Activated T-cell treated with anti-CD3 and anti-CD28 coated beads for 48 hours (primary cell): ENCODE measurements at places on chromosomes 2 and 18.

DNA sequence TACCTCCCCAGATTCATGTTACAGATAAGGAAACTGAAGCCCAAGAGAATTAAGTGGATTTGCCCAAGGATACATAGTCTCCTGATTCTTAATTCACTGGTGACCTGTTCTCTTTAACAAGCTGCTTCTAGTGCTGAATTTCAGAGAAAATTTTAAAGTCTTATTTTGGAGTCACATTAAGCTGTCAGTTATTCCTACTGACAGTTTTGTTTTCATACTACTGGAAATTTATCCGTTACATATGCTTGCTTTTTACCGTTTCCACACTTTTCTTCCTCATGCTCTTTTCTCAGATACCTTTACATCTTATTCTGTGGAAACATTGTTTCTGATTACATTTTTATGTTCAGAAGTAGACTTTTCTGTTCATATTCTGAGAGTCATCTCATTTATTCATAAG lies 1.3 kb downstream of the MOB4 start:
- no peak for DNase-seq

- DNase-seq: no peak
Observed at GRCh38 chr2:145563741-145564615, 1044.1 kb upstream of the ZEB2 start.

DNA sequence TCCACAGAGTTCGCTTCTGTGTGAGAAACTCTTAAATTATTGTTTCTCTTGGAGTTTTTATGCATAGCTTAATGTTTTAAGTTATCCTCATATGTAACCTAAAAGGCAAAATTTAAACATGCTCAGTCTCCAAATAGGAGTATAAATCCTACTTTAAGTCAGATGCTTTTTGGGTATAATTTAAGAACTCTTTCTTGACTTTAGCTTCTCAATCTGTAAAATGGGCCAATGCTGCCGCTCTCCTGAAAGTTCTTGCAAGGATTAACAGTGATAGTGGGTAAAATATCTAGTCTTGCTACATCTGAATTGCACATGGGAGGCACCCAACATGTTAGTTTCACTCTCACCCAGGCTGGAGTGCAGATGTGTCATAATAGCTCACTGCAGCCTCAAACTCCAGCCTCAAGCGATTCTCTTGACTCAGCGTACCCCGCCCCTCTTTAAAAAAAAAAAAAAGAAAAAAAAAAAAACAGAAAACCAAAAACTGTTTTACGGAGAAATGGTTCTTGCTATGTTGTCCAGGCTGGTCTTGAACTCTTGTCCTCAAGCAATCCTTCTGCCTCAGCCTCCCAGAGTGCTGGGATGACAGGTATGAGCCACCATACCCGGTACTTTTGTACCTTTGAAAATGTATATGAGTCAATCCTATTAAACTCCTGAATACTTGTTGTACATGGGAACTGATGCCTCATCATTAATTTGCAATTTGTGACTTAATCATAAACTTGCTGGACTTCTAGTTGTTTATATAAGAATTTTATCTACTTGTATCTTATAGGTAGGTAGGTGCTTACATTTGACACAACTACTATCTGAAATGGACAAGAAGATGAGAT lies 1.8 kb downstream of the FBXO48 start:
- peak; percentile 30 for DNase-seq

GRCh38 chr2:83191316-83191715 lies 1267.8 kb downstream of the SUCLG1 start:
- no peak for DNase-seq

DNA sequence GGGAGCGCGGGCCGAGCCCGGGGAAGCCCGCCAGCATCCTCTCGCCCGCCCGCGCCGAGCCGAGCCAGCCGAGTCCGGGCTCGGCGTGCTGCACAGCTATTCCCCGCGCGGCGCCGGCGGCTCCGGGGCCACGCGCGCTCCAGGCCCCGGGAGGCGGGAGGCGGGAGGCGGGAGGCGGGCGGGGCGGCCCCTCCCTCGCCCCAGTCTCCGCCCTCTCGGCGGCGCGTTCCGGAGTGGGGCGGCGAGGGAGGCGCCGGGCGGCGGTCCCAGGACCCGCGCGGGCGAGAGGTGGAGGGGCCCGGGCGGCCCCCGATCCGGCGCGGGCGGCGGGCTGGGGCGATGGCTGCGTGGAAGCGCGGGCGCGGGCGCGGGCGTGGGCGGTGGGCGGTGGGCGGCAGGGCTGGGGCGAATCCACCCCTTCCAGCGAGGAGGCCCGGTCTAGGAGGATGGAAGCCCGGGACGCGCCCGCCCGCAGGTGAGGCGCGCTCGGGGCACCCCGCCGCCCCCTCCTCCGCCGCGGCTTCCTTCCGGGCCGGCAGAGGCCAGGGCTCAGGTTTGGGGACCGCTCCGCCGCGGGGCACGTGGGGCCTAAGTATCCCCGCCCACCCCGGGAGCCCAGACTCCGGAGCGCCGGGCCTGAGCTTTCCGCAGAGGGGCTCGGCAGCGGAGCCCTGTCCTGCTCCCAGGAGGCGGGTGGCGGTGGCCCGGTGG lies at the start of gene ADCY3:
Gene ADCY3 (minus strand): TSS at position 140 of the 711 bp plus-strand sequence. CDS start 1,250 bp downstream, outside the sequence.
- peak; percentile 72 for DNase-seq

DNA sequence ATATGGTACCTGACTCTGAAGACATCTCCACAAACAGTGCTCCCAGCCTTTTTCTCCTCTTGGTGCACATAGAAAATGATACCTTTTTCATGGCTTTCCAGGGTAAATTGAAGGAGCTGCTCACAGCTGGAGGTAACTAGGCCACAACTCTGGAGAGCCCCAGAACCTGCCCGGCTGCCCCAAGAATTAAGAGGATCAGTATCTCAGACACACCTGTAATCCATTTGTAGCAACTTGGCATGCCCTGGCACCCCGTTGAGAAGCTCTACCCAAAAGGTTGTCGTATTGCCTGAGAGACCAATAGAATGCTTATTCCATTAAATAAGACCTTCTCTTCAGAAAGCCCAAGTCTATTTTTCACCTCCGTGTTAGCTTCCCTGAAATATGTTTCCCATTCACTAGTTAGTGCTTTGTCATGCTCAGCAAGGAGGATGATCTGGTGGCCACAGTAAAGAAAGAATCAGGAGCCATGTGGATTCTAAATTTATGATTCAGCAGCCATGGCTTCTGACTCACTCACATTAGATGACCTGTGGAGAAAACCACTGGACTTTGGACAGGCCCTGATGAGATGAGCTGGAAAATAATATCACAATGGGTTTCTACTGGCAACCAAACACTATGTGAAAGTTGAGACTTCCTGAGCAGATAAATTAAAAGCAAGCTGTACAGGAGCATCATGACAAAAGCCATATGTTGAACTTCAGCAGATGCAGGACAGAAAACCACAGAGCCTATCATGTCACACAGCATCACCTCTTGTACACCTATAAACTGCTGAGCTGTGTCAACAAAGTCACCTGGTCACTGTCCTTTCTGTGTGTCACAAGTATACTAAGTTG lies 253.3 kb upstream of the OSR1 start:
- no peak for DNase-seq

GRCh38 chr2:76730021-76730420 lies 792.2 kb downstream of the LRRTM4 start:
- no peak for DNase-seq

DNA sequence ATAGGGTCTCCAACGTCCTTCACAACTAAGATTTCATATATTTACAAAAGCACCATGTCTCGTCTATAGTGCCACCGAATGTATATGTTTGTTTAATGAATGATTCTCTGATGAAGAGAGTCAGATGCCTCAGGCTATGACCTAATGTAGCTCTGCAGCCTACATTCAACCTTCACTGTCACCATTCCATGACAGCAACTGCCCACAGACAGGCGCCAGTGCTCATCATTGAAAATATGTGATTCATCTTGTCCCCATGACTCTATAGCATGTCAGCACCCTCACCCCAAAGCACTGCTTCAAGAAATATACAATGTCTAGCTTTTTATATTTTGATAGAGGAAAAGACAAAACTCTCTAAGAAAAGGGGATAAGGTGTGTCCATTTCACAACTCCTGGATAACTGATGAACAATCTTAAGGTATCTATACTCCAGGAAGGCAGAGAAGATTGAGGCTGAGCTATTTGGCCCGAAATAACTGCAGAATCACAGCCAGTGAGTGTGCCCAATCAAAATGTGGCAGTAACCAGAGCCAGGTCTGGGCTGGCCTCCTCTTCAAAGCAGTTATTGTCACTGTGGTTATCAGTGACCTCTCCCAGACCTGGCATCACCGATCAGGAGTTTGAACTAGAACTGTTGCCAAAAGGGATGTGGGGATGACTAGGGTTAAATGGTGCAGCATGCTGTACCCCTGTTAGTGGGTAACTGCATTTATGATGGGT lies 246.6 kb downstream of the SETBP1 start:
- no peak for DNase-seq

DNA sequence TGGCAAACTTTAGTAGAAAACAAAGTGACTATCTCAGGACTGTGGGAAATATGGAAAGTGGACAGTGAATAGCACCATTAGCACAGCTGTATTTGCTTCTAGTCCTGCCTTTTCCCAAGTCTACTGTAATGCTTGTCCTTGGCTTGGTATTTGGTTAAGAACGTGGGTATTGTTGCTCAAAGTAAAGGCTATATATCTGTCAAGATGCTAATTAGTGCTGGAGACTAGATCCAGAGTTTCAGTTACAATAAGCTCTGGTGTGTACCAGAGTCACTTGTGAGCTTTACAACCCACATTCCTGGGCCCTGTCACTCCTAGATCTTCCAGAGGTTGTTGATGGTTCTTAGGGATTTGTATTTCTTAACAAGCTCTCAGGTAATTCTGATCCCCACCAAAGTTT lies 313.6 kb downstream of the SLC8A1 start:
- DNase-seq: no peak

DNA sequence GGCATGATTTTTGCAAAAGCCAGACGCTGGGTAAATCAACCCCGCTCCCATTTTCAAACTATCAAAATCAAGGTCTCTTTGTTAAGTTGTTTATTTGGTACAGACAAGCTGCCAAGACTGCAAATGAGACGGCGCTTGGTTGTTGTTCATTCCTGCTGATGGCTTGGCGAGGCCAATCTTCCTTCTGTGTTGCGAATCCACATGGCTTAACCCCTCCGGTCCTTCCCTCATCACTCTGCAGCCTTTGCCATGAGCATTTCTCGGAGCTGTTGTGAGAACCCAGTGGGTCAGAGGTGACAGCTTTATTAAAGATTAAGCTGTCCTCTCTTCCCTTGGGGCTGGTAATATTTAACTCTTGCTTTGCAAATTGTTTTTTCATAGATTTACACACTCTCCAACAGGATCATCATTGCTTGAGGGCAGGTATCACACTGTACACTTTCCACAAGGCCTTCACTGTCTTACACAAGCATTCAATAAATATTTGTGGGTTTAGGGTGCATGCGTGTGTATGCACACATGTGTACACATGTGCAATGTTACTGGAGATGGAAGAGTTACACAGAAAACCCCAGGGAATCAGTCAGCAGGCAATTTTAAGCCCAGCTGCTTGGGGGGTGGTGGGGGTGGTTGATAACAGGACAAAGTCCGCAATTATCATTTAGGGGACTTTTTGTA lies 27.8 kb upstream of the KCNF1 start:
- no peak for DNase-seq

GRCh38 chr2:8541223-8541622 lies 140.6 kb upstream of the ID2 start:
- no peak for DNase-seq

- no peak for DNase-seq
Observed at GRCh38 chr18:77262643-77263465, 13.2 kb downstream of the GALR1 start.

GRCh38 chr2:30729031-30729430 lies 78.2 kb downstream of the CAPN13 start:
- no peak for DNase-seq

DNA sequence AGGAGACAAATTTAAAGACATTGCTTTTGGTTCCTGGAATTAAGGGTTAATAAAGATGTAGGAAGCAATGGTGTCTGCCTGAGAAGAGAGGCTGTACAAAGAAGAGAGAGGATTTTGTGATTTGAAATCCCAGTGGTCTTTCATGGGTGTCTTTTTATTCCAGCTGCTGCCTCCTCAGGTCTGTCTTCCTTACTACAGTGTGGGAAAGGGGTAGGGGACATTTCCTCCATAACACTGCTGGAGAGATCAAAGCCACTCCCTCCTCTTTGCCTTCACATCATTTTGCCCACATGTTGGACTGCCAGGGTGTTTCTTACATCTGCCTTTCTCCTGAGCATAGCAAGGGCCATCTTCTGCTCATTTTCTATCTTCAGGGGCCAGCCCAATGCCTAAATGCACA lies 348.5 kb downstream of the EN1 start:
- no peak for DNase-seq

GRCh38 chr2:40372283-40372985 lies 79.5 kb downstream of the SLC8A1 start:
- DNase-seq: no peak

- DNase-seq: no peak
Observed at GRCh38 chr2:24410976-24411375, 50.6 kb upstream of the ITSN2 start.

GRCh38 chr2:28486526-28486925 lies 9.3 kb upstream of the PLB1 start:
- DNase-seq: no peak

GRCh38 chr2:155525199-155525598 lies 807.3 kb downstream of the NR4A2 start:
- DNase-seq: no peak

- no peak for DNase-seq
Observed at GRCh38 chr2:73013936-73014335, 57.6 kb downstream of the SFXN5 start.

- no peak for DNase-seq
Observed at GRCh38 chr2:24153478-24153877, 21.4 kb upstream of the FAM228A start.

GRCh38 chr2:176080540-176081375 lies 3.0 kb downstream of the EVX2 start:
- no peak for DNase-seq

GRCh38 chr2:120245520-120246332 lies 6.9 kb upstream of the RALB start:
- no peak for DNase-seq

DNA sequence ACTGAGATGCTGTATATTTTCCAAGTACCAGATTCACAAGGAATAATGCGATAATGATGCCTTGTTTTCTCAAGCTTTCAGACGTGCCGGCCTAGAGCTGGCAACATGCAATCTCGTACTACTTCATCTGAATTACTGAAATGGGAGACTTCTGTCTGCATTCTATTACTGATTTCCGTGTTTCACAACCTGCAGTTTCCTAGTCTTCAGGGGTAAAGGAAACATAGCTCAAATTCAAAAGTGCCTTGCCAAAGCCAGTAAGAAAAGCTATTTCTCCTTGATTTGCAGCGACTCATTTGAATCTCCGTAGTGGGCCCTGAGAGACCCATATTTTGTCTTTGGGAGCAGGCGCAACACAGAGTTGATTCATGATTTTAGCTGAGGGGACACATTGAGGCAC lies 289.0 kb downstream of the CNTNAP5 start:
- no peak for DNase-seq

DNA sequence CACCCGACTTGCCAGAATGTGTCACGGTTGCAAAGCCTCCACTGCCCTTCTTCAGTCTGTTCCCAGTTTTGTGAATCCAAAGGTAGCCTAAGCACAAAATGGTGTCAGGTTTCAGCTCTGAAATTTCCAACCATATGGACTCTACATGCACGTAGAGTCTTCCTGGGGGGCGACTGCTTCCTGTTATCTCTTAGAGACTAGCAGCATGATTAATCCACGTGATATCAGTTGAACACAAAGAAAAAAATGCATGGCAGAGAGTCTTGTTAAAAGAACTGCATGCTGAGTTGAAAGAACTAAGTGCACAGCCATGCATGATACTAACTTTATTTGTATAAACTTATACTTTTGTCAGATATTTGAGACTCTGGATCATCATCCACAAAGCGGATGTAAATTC lies 404.4 kb downstream of the SOCS6 start:
- no peak for DNase-seq
